ENCODE measurements at places on chromosomes 1 and 21.

DNA sequence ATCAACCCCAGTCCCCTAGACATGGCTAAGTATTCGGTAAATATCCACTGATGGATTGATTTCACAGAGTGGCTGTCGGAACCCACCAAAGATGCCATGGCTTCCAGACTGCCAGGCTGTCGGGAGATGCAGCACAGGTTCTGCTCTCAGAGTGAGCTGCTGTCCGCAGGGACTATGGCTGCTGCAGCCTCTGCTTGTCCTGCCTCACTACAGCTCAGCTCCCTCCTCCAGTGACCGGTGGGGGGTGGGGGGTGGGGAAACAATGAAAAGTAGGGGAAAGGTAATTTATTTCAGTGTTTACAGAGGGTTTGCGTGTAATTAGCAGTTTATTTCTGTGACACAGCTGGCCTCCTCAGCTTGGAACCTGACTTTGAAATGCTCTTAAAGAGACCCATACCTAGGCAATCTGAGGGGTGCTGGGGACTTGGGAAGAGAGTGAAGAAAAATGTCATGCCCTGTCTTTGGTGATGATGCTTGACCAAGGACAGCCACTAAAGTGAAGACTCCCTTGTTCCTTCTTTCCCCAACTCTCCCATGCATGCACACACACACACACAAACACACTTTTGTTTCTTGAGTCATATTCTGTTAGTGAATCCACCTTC, 109.0 kb downstream of the CACNA1E start:
- no peak for DNase-seq

GRCh38 chr21:33202464-33203363, 27.0 kb upstream of the IFNAR2 start:
- no peak for DNase-seq

DNA sequence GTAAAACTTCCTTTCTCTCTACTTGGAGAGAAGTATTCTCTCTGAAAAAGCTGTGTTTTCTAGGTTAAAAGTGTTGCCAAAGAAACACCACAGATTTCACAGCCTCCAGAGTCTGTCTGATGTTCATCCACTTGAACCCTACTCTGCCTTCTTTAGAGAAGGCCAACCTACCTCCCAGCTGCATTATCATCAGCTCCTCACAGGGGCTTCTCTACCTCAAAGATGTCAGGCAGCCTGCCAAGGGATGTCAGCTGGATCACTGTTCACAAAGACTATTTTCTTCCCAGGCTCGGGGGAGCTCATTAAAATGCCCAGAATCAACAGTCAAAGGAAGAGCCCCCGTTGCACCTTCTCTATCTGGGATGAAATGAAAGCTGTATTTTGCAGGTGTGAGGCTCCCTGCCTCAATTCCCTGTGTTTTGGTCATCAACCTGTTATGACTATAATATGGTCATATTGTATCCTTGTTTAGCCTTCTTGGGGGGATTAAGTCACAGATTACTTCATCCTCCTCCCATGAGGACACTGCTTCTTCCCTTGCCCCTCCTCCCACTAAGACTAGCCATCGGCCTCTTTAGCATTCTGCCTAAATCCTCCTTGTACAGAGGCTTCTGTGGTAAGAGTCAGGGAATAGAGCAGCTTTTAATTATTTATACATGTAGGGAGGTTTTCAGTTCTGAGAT, 25.7 kb downstream of the ANGPTL7 start:
- DNase-seq = peak; percentile 50

GRCh38 chr21:28550057-28550825, 442.4 kb downstream of the LTN1 start:
- DNase-seq = no peak

DNA sequence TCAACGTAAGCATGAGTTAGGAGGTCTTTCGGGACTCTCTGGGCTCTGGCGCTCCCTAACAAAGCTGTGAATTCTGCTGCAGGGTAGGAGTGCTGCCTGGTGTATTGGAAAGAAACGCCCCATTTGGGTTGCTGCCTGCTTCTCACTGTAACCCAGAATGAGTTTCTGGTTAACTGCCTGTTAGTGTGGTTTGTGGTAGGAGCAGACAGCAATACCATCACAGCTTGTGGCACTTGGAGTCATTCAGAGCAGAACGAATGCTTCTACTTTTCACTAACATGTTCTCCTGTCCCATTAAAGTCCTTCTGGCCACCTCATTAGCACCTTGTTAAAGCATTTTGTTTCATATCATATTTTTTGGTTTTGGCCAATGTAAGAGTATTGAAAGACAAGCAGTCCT, 18.1 kb downstream of the MAP3K7CL start:
- DNase-seq = peak; percentile 76

DNA sequence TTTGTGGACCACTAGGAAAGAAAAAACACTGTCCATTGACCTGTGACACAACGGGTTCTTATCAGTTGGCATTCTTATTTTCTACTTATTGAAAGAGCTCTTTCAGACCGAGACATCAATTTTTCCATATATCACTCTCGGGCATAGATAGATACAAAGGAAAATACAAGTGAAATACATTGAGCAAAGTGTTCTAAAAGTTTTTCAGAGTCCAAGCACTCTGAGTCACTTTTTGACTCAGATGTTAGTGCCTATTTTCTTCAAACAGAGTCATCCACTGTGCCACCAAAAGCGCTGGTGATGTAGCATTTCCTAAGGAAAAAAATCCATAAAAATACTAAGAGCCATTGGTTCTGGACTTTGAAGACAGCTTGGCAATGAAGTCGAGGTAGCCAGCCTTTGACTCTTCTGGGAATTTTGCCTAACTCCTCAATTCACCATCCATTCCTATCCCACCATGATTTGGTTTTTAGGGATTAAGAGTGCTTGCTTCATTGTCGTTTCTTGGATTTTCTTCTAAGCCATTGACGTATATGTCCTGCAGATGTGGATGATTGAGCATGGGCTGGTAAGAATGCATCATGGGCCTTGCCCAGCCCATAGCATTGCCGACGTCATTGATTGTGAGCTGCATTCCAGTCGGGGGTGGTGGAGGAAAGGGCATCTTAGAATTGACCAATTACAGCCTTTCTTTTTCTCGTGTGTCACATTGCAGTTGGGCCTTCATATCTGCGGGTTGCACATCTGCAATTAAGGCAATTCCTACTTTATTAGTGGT, 10.6 kb downstream of the GALNT2 start:
- no peak for DNase-seq

DNA sequence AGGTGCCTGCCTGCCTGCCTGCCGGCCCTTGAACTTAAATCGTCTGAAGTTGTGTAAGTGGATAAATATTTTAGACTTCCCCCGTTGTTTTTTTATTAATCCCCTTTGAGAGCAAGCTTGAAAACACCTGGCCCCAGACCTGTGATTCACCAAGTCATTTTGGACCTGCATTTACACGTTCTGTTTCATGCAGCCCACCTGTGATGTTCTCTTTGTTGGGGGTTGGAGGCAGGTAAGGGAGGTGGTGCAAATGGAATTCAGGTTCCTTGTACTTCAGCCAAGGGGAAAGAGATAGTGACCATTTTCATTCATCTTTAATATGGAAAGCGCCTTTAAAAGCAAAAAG, 1.2 kb downstream of the SLC37A1 start:
- DNase-seq = no peak

GRCh38 chr1:34708106-34708505, 46.7 kb upstream of the GJB5 start:
- no peak for DNase-seq

DNA sequence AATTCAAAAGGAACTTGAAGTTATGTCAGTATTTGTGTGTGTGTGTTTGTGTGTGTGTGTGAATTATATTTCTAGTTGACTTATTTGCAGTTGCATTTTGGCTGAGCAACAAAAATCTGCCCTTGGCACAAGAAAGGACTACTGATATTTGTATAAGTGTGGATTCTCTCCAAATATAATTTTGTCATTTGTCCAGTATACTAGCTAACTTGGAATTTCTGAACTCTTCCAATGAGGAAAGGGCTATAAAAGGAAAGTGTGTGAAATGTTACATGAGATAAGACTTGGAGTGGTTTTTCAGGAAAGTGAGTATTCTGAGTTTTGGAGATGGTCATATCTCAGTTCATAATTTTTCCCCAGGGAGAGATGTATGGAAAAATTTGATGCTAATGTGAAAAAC, 1384.1 kb upstream of the B3GALT2 start:
- DNase-seq = no peak

- no peak for DNase-seq
Measured at GRCh38 chr1:182185842-182186756, 124.6 kb upstream of the ZNF648 start.

DNA sequence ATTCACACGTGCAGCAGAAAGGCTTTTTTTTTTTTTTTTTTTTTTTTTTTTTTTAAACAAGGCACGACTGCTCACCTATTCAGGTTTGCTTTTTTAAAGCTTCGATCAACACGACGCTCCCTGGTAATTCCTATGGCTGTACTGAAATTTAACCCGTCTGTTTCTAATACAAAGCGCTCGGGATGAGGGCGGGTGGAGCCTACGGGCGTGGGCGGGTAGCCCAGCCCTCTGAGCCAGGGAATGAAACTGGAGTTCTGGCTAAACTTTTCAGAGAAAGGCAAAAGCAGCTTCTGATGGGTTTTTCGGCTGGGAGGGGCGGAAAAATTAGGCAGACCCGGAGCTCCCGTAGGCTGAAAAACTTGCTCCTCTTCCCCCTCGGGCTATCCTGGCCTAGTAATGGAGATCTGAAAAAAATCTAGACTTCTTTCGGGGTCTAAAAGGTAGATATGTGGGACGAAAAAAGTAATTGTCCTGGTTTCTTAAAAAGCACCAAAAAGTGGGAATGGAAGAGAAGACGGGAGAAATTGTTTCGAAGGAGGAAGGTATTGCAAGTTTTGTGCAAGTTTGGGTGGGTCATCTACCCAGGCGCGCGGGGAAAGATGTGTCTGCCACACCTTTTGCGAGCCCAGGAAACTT, 7.4 kb downstream of the NR5A2 start:
- DNase-seq = no peak

- DNase-seq = no peak
Measured at GRCh38 chr1:207064561-207064960, 11.5 kb downstream of the PFKFB2 start.

DNA sequence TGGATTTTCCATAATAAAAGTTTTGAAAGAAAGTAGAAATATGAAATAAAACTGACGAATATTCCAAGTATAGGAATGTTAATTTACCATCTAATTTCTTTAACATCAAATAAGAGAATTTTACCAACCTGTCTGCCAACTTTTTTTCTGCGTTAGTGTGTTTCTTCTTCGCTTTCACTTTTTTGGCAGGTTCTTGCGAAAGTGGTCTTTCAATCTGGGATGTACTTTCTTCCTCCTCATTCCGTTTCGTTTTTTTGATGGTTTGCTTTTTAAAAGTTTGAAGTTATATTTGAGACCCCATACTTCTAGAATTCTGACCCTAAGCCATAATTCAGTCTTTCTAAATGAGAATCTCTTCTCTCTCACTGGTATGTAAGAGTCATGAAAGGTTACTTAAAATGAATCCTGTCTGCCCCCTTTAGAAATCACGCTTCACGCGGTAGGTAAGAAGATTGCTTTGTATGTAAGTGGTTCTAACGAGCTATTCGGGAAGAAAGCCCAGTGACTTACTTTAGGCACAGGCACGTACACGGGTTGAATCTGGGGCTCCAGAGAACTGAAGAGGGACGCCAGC, 580 bp downstream of the RBM34 start:
- DNase-seq = no peak

DNA sequence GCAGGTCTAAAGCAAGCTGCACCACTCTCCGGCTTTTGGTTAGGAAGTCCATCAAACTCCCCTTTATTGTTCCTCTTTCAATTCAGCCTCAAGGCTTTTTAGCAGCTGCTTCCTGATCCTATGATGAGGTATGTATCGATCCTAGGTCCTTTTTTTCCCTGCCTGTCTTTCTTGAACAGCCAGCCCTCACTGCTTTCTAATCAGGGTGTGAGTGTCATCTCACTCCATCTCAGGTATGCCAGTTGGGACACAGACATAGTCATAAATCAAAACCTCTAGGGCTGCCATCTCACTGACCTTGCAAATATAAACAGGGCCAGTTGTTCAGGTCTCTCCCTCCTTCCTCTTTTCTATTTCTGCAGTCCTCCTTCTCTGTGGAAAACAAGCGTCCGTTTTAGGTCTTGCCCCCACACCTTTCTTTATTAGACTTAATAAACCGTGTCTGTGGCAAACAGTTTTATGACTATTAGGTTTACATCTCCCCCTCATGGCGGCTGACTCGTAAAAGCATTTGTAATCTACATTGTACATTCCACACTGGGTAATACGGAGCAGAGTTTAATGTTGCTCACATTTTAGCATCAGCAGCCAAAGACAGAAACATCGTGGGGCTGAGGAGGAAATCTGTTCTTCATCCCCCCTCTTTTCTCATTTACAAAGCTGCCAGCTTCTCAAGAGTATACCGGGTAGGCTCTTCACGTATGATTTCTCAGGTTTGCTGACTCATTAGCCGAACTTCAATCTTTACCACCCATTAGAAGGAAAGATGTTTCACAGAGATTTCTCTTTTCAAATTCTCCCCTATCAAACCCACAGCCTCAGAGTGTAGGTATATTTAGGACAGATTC, 11.6 kb downstream of the STYXL2 start:
- DNase-seq = no peak

DNA sequence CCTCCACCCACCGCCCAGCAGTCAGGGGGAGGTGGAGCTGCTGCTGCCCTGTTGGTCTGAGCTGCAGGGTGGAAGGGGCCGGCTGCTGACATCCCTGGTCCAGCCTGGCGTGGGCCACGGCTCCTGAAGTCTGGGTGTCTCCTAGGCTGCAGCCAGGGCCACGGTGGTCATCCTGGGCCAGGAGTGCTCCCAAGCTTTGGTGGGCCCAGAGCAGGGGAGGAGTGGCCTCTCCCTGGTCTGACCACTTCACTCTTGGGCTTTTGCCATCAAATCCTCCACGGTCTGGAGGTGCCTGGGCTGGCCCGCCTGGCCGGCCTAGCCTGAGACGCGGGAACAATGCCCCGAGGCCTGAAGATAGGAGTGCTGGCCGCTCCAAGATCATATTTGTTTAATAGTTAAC, 5.8 kb downstream of the PRDM16 start:
- no peak for DNase-seq

GRCh38 chr1:150009604-150010392, 728 bp downstream of the OTUD7B start:
- DNase-seq = peak; percentile 67

DNA sequence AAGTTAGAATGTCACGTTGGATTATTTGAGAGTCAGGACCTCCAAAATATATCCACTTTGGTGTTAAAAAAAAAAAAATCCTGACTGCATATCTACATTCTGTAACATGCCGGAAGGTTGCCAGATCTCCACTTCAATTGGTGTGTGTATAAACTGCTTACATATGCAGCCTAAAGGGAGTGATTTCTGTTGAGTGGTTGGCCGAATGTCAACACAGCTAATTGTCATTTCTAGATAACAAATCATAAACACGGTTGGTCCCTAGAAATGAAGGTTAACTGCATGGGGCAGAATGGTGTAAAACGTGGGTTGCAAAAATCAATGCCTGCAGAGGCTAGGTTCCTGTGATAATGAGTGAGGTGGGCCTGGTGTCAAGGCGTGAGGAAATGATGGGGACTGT, 15.0 kb upstream of the ROR1 start:
- no peak for DNase-seq

DNA sequence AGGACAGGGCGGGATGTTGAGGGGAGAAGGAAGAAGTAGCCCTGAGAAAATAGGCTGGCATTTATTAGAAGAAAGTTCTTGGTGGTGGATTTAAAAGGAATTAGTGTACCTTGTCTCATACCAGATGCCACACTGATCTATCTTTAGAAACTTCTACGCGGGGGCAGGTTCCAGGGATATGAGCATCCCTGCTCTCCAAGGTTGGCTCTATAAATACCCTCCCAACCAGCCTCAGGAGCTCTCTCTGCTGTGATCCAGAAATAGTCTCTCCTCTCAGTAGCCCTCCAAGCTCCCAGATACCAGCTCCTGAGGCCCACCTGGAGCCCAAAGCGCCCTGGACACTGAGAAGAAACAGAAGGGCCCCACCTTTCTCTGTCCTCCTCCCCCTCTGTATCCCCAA, 128.3 kb upstream of the TNR start:
- DNase-seq = no peak

- DNase-seq = peak; percentile 83
Measured at GRCh38 chr1:18761948-18762840, 97.3 kb downstream of the TAS1R2 start.
